ENCODE measurements at places on chromosomes 4 and X.

DNA sequence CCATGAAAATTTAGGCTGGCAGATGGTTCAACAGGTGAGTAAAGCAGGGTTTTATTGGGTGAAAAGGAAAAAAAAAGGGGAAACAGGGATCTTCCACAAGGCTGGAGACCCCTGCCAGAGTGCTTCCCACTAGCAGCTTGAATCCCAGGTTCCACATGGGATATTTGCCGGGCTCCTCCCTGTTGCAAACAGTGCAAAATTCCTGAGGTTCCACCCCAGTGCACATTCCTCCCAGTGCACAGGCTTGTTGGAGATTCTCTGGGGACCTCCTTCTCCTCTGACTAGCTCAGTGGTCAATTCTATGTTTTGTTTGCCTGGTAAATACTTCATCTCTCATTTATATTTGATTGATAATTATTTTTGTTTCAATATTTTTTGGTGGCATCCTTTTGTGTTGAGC is 66.4 kb upstream of the UGT2B15 start:
- DNase-seq: no peak

GRCh38 chr4:64899563-64899962 is 490.3 kb upstream of the TECRL start:
- no peak for DNase-seq

DNA sequence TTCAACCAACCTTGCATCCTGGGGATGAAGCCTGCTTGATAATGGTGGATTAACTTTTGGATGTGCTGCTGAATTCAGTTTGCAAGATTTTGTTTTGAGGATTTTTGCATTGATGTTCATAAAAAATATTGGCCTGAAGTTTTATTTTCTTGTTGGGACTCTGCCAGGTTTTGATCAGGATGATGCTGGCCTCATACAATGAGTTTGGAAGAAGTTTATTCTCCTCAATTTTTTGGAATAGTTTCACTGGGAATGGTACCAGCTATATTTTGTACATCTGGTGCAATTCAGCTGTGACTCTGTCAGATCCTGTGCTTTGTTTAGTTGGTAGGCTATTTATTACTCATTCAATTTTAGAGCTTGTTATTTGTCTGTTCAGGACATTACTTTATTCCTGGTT is 340.3 kb upstream of the TRAM1L1 start:
- no peak for DNase-seq

DNA sequence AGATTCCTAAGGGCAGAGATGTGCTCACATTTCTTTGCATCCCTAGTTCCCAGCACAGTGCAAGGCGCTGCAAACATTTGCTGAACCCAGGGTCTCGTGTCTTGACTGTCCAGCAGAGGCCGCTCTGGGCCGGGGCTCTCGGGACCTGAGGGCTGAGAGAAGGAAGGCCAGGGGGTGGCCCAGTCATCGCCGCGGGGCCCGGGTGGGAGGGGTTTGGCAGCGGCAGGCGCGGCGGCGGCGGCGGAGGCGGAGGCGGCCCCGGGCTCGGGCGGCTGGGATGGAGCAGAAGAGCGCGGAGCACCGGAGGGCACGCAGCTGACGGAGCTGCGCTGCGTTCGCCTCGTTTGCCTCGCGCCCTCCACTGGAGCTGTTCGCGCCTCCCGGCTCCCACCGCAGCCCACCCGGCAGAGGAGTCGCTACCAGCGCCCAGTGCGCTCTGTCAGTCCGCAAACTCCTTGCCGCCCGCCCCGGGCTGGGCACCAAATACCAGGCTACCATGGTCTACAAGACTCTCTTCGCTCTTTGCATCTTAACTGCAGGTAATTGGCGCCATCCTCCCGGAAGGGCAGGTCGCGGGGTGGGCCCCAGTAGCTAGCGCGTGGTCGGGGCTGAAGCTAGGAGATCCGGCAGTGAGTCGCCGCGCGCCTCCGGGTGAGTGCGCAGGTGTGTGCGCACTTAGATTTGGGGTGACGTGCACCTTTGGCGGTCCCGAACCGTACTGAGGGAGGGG is at the start of gene PARM1:
TSS of gene PARM1 (plus strand) at position 285 of the 730 bp plus-strand sequence. CDS start at position 497, 212 bp downstream.
- peak; percentile 84 for DNase-seq

DNA sequence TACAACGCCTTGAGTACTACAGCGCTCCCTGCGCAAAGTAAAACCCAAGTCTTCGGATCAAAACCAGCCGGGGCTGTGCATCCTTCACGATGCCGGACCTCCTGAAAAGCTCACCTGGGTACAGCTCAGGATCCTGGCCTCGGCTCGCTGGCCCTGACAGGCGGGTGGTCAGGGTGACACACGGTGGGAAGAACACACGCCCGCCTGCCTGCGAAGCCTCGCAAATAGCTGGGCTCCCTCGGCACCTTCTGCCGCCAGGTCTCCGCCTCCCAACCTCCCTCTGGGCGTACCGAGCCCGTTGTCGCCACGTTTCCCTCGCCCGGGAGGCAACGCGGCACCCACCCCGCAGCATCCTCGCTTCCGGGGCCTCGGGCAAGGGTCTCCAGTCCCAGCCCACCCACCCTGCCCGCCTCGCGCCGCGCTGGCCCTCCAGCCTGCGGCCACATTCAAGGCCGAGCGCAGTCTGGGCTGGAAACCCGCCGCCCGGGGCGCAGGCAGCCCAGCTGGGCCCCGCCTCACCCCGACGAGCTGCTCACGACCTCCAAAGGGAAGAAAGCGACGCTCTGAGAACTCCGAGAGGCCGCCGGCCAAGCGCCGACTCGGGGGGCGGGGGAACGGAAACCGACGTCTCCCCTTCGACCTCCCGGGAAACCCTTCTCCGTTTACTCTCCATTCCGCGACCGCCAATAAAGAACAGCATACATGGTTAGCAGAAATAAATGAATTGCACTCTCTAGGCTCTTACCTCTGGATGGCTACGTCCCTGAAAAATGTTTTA is 511 bp downstream of the PPM1K start:
- peak; percentile 83 for DNase-seq

DNA sequence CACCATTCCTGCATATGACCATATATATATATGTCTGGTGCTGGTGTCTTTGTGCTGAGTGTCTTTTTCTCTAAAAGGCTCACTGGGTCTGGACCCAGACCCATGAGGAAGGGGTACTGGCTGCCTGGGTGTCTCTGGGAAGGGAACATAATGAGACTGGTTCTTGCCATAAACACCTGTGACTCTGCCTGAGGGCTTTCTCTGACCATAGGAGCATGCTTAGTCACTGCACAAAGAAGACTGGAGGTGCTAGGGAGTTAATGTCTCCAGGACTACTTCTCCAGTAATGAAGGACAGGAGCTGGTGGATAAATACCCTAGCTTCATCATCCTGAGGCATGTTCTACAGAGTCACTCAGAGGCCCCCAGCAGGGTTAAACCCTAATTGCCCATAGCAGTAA is 47.1 kb upstream of the CASK start:
- DNase-seq: no peak

GRCh38 chr4:132297346-132297745 is 851.7 kb upstream of the PCDH10 start:
- no peak for DNase-seq

- no peak for DNase-seq
These were observed 85.9 kb upstream of the HELT start for GRCh38 chr4:184932343-184932742.

DNA sequence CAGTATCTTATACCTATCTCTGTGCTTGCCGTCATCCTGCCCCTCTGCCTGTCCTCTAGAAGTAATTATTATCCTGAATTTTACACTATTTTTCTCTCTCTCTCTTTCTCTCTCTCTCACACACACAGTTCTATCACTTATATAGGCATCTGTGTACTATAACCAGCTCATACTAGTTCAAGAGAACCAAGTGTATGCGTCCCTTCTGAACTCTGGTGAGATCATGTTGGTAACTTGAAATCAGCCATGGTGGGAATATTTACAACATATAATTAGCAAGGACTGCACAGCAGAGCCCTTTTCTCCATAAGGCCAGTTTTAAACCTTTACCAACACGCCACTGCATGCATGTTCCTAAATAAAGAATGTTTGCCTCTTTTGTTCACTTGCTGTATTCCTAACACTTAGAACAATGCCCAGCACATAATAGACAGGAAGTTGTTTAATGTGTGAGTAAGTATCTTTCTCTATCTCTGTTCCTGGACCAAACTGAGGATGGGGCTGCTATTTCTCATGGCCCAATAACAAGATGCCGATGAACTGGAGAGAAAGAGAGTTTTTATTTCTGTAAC is 51.1 kb upstream of the IL21 start:
- no peak for DNase-seq

Data from activated CD8-positive, alpha-beta memory T cell treated with anti-CD3 and anti-CD28 coated beads, Interleukin-2, amount 50 U/mL, for 48 hours (primary cell).